Stimulated activated CD4-positive, alpha-beta T cell treated with anti-CD3 and anti-CD28 coated beads, TNF-alpha, amount 100 ng/mL, for 1 hour (primary cell): ENCODE measurements at places on chromosomes 13 and 19.

GRCh38 chr13:50846861-50847475 lies 3.5 kb upstream of the DLEU7 start:
- no peak for DNase-seq

DNA sequence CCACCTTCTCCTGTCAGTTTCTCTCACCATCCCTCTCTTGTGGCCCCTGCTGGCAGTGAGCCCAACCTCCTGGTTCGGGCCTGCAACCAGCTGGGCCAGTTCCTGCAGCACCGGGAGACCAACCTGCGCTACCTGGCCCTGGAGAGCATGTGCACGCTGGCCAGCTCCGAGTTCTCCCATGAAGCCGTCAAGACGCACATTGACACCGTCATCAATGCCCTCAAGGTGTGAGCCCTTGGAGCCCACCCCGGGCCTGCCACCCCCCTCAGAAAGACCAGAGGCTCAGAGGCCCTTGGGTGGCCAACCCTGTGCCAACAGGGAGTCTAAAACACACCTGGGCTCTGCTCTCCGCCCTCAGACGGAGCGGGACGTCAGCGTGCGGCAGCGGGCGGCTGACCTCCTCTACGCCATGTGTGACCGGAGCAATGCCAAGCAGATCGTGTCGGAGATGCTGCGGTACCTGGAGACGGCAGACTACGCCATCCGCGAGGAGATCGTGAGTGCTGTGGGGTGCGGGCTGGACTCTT lies 13.8 kb downstream of the FUZ start:
- no peak for DNase-seq

DNA sequence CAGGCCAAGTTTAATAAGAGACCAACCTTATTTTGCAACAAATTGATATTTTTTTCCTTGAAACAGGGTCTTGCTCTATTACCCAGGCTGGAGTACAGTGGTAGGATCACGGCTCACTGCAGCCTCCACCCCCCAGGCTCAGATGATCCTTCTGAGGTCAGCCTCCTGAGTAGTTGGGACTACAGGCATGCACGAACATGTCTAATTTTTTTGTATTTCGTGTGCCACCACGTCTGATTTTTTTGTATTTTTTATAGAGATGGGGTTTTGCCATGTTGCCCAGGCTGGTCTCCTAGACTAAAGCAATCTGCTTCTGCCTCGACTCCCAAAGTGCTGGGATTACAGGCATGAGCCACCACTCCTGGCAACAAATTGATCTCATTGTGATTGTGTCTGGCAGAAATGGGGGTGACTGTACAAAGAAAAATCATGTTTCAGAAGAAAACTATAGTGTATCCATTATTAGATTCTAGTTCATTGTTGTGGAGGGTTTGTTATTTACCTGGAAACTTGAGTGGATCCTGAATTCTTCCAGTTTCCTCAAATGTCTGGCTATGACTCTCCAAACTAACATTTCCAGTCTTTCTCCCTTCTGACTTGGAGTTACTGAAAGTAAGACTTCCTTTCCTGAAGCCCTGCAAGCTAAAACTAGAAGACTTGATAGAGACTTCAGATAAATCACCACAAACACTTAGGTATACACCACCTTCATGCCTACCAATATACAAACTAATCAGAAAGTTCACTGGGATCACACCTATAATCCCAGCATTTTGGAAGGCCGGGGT lies 17.3 kb upstream of the AKT2 start:
- DNase-seq = no peak

DNA sequence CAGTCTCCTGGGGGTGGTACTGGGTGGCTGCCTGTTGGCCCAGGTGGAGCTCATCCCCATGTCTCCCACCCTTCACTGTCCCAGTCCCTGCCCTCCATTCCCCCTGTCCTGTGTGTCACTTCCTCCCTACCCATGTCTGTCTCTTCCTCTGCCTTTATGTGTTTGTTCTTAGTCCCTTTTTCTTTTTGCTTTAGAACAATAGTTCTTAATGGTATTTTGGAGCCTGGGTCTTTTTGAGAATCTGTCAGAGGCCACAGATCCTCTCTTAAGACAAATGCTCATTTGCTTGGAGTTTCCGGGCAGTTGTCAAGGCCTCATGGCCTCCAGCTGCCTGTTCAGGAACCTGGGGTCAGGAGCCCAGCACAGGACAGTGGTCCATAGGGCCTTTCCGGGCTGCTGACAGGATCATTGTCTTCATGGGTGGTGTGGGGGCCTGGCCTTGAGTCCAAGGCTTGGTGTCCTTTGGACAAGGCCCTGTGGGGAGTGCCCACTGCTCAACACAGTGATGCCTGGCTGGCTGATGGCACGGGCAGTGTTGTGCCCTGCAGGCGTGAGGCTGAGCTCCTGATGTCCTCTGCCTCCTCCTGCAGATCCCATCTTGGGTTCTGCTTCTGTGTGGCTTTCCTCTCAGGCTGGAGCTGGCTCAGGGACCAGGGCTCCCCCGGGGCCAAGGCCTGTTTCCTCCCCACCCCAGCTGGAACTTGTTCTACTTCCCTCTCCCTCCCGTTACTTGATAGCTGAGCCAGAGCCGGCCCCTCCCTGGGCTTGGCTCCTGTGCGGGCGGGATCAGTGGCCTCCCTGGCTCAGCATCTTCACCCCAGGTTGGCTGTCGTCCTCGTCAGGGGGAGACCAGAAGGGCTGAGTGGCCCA lies 3.5 kb downstream of the EGLN2 start:
- no peak for DNase-seq

DNA sequence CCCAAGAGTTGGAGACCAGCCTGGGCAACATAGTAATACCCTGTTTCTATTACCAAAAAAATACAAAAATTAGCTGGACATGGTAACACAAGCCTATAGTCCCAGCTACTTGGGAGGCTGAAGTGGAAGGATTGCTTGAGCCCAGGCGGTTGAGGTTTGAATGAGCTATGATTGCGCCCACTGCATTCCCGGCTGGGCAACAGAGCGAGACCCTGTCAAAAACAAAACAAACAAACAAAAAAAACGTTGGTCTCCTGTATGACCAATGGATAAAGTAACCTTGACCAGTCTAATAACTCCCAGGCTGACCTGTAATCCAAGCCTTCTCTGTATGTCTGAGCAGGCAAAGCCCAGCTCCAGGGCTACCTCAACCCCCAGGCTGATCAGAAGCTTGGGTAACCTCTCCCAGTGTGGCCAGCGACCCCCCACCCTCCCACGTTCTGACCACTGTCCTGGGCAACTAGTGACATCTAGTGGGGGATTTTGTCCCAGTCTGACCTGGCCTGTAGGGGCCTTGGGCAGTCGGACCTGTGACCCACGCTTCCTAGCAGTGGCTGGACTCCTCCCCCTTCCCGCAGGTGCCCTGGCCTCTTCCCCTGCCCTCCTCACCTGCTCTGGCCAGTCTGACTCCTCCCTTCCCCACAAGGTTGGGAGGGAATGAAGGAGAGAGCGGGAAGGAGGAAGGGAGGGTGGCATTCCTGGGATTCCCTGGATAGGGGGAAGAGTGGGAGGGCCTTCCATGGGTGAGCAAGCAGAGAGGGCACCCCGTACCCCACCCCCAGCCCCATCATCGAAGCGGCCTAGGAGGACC lies 1.0 kb upstream of the BCAM start:
- DNase-seq = no peak

GRCh38 chr13:77896977-77897376 lies 21.7 kb downstream of the EDNRB start:
- DNase-seq = no peak

DNA sequence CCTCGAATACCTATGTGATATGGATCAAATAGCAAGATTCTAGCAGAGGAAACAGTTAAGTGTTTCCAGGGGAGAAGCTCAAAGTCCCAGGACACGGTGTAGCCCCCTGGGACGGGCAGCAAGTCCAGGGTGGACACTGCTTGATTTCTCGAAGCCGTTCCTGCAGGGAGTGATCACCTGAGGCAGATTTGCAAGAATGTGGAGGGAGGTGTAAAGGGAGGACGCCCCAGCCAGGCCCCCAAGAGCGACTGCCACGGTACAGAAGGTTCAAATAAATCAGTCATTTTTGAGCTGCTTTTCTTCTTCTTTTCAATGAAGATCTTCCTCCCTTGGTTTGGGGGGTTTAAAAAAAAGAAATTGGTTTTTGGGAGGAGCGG lies 41.4 kb downstream of the KLF2 start:
- no peak for DNase-seq

DNA sequence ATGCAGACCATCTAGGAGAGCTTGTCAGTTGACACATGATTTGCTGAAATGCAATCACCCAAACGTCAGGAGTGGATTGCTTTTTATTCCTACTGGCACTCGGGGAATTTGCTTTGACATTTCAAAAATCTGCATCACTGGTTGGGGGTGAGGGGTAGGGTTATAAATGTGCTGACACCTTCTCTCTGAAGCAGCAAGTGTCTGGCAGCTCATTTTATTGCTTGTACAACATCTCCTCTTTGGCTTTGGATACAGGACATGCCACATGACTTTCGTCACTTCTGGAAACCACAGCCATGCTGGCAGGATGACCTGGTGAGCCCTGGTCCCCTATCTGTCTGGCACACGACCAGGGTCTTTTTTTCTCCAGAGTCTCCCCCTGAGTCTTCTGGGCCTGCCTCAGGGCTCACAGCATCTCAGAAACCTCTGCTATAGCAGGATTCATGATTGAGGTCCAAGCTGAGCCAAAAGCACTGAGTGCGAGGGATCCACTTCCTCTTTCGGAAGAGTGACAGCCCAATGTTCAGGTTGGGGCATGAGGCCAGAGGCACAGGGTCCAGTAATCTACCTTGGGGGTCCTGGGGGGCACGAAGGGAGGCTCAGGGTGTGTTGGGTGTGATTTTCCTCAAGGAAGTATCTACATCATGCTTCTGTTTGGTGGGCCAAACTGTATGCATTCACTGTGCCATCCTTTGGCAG lies 60.1 kb downstream of the HSPH1 start:
- DNase-seq = no peak

GRCh38 chr19:38424272-38424671 lies 1.7 kb downstream of the RASGRP4 start:
- DNase-seq = no peak

- DNase-seq = no peak
These were observed 22.6 kb downstream of the KDM4B start for GRCh38 chr19:4991538-4991937.

DNA sequence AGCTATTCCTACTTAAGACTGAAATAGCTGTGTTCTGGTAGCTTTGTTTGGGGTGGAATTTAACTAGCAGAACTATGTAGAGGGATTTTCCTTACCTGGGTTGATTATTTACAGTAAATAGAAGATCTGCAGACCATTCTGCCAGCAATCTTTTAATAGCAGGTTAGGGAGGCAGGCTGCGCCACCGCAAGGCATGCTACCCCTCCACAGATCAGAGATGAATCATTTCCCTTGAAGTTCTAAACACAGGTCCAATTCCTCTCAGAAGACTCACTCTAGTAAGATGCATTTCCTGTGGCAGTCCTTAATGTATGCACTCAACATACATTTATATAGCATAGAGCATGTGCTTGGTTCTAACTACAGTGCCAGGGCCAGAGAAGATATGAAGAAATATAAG lies 109.0 kb downstream of the TNFRSF19 start:
- no peak for DNase-seq

DNA sequence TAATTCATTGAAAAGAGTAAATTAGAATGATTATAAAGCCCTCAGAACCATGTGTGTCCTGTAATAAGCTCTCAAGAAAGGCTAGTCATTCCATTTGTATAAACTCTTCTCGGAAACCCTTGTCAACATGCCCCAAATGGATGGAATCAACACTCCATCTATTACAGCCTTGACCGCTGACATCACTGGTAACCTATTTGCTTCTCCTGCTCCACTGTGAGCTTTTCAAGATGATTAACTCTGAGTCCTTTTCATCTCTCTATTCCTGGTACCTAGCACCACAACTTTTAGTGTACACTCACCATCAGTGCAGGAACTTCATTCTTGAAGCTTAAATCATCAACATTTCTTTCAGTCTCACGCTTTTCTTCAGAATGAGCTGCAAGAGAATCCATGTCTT lies 612.0 kb downstream of the DCT start:
- no peak for DNase-seq

- no peak for DNase-seq
These were observed 30.6 kb upstream of the ZNF681 start for GRCh38 chr19:23789246-23789645.

DNA sequence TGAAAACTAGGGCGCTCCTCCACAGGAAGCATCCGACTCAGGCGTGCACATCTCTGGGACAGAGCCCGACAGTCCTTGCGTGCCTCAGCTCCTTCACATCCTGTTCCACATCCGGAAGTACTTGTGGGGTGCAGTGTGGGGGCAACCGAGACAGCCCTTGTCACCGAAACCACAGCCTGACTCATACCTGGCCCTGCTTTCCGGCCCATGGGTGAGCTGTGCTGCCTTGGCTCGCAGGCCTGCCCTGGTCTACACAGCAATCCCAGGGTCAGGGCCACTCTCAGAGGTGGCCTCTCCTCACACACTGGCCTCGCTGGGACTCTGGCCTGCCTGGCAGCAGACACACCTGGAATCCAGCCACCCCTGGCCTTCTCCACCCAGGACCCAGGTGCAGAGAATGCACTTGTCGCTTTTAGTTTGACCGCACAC lies 100.4 kb downstream of the STK24 start:
- DNase-seq = peak; percentile 62

GRCh38 chr19:35848919-35849505 lies 3.3 kb downstream of the NPHS1 start:
- DNase-seq = no peak

- DNase-seq = peak; percentile 45
These were observed 13.2 kb downstream of the NCAN start for GRCh38 chr19:19224852-19225494.

GRCh38 chr13:44074611-44075010 lies 194.9 kb downstream of the LACC1 start:
- no peak for DNase-seq

DNA sequence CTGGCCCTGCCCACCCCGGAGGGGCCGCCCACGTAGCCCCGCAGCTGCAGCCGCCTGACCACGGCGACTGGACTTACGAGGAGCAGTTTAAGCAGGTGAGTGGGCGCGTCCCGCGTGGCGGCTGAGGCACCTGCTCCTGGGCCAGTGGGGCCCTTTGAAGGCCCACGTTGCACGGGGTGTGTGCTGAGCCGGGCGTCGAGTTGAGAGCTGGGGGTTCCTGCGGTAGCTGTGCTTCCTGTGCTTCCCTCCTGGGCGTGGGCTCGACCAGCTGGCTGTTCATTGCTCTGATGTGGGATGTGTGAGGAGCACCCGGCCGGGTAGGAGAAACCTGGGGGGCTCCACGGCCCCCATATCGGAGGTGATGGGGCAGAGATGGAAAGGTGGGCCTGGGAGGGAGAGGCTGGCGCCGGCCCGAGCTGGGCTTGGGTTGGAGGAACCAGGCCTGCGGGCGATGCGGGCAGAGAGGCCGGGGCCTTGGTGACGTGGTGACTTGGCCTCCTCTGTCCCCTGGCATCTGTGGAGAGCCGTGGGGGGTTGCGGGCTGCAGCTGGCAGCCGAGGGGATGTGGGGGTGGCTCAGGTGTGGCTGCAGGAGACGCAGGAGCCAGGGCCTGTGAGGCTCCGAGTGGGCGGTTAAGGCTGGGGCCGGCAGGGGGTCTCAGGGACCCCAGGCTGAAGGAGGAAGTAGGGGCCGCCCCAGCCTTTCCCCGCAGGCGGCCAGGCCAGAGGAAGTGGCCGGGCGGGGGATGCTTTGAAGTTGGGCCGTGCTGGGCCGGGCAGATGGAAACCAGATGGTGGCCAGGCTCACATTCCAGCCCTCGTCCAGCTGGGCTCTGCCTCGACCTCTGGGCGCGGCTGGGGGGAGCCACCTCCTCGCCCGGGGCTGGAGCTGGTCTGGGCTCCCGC lies 7.1 kb downstream of the ARID3A start:
- DNase-seq = no peak

GRCh38 chr13:75705395-75705794 lies 69.3 kb downstream of the LMO7 start:
- DNase-seq = no peak

GRCh38 chr19:54133957-54134590 lies 3.5 kb upstream of the CNOT3 start:
- DNase-seq = no peak

GRCh38 chr19:30670011-30670329 lies 297.8 kb downstream of the ZNF536 start:
- DNase-seq = no peak
